ENCODE measurements at places on chromosomes 7 and 10. TPM values are rescaled to one million over a fixed set of nuclear protein-coding genes. Genes with fewer than 3 reads are reported as not detected.

The CCL24 gene
- total RNA-seq = 0.90 TPM

- DNase-seq = no peak
Measured at GRCh38 chr7:37901890-37902524, 14.6 kb downstream of the SFRP4 start.

GRCh38 chr7:4634166-4634565, 47.9 kb upstream of the FOXK1 start:
- DNase-seq = no peak

GRCh38 chr10:361203-362081, 226.2 kb downstream of the ZMYND11 start:
- no peak for DNase-seq

- no peak for DNase-seq
Measured at GRCh38 chr10:6036861-6037321, 25.3 kb downstream of the IL2RA start.

DNA sequence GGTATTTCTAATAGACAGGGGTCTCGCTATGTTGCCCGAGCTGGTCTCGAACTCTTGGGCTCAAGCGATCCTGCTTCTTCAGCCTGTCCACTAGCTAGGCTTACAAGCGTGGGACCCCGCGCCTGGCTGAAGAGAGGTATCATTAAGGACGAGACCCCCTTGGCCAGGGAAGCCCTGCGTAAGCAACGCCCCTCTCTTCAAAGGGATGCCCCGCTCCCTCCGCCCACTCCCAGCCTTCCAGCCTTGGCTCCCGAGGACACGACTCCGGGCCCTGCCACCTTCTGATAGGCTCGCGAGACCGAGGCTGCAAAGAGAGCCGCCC, 220 bp upstream of the ZKSCAN5 start:
- no peak for DNase-seq

DNA sequence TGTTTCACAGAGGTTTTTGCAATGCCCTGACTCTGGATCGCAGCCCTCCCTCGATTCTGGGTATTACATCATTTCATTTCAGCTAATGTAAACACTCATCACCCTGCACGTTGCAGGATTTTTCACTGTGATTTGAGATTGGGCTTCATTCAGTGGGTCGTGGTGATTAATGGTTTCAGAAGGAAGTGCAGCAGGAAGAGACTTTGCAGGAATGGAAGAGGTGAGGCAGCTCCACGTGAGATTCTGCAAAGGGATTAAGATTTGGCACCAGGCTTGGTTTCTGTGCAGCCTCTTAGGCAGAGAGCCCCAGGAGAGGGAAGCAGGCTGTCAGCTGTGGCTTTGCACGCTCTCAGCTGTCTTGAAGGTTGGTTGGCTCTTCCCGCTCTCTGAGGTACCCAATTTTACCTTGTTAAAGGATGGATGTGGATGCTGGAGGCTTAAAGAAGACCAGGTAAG, 95.2 kb downstream of the PLCE1 start:
- no peak for DNase-seq

The NKX2-3 gene
- not detected for total RNA-seq

DNA sequence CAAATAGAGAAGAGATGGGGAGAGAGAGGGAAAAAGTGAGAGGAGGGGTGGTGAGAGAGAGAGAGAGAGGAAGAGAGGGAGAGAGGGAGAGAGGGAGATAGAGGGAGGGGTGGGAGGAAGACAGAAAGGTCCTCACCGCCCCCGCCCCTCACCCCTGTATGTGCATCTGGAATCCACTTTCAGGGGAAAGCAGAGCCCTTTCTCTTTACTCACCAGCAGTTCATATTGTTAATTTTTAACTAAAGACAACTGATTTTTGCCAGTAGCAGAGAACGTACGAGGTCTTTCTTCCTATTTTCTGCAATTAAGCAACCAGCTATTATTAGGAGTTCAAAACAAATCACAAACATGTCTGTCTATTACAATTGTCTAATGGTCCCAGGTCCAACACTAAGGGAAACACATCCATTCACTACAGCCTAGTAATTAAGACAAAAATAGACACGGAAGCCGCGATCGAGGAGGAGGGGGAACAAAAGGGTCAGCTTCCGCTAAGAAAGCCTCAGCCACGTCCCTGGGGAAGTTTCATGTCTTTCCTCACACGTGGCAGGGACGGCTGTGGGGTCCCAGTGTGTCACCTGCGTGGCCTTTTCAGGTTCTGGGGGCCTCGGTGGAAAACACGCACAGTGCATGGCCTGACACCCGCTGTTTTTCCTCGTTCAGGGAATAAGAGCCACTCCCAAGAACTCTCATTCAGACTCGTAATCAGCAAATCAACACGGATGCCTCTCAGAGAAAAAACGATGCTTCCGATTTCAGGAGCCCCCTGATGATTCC, 572.0 kb downstream of the PTPRN2 start:
- DNase-seq = no peak

GRCh38 chr10:71434760-71435394, 38.2 kb downstream of the CDH23 start:
- DNase-seq = no peak

GRCh38 chr7:85483177-85483576, 296.3 kb upstream of the SEMA3D start:
- no peak for DNase-seq

The CNNM1 gene
- total RNA-seq = not detected

GRCh38 chr10:70481831-70482530, 3.4 kb downstream of the PALD1 start:
- DNase-seq = no peak

GRCh38 chr10:33402220-33403073, 68.0 kb upstream of the NRP1 start:
- no peak for DNase-seq

DNA sequence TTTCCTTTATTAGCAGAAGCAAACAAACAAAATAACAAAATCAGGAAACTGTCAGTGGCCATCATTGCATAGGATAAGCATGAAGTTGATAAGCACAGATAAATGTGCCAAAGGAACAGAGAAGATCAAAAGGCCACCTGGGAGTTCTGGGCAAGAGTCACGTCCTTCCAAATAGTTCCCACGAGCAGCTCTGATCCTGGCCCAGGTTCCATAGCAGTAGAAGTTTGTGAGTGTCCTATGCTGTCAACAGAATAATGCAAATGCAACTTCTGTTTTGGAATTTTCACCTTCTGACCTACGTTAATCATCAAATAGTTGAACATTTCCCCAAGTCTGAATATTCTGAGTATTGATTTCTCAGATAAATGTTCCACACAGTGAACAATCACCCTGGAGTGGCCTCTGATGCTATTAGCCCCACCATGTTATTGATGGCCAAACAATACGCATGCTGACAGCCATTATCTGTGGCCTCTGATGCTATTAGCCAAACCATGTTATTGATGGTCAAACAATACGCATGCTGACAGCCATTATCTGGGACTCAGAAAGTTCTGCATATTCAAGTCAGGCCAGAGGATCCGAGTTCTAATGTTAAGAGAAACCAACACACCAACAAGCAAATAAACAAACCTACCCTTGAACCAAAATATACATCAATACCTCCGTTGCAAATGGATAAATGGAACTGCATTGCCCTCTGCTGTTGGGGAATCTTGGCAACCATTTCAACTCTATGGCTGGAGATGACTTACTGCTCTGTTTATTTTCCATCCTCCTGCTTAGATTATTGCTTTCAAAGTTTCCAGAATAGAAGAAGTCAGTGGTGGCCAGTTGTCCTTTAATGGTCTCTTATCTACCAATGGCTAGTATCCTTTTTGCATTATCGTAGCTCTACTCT, 63.3 kb downstream of the MRC1 start:
- DNase-seq = no peak

The TMEM176A gene
- total RNA-seq = 0.64 TPM

GRCh38 chr7:44720301-44720700, 28.3 kb upstream of the ZMIZ2 start:
- no peak for DNase-seq

The DGKI gene
- 1.5 TPM for total RNA-seq

The TRIM73 gene
- total RNA-seq = 2.1 TPM

The ZNF853 gene
- 1.0 TPM for total RNA-seq

- no peak for DNase-seq
Measured at GRCh38 chr7:121872831-121873288, at the start of gene PTPRZ1. PTPRZ1 (plus strand) TSS chr7:121873161; CDS start chr7:121873500, 339 bp downstream.

GRCh38 chr10:43000021-43000411, 76.9 kb upstream of the RET start:
- no peak for DNase-seq

DNA sequence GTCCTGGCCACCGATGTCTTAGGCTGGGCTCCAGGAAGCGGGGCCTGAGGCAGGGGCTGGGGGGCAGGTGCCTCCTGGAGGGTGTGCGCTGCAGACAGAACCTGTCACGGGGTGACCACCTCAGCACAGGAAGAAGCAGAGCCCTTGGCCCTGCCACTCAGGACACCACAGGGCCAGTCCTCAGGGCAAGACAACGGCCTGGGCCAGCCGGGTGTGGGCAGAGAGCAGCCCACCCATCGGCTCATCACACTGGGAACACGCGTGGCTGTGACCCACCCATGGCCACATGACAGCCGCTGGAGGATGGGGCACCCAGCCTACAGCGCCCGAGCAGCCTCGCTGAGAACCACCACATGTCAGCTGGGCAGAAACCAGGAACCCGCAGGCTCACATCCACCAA, 5.9 kb upstream of the DIP2C start:
- no peak for DNase-seq

- DNase-seq = no peak
Measured at GRCh38 chr7:151484971-151485707, 34.6 kb downstream of the RHEB start.

DNA sequence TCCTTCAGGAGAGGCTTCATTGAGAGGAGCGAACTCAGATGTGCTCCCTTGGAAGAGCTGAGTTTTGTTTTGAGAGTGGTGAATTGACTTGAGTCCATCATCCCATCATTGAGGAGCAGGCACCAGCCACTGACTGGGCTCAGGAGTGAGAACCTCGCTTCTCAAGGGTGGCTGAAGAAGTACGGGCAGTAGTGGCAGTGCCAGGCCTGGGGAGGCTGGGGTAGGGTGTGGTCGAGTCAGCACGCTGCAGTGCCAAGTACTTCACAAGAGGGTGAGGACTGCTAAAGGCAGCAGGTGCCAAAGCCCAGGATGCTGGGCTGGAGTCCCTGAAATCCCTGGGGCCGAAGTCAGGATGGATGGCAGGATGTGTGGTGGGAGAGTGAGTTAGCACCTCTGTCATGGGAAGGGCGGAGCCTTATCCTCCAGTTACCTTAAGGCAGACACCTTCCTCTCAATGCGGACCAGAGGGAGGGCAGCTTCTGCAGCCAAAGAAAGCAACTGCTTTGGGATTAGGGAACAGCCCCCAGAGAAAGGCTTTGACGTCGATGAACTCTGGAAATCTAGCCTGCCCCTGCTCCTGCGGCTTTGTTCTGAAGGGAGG, 210.3 kb downstream of the CAMK1D start:
- no peak for DNase-seq

DNA sequence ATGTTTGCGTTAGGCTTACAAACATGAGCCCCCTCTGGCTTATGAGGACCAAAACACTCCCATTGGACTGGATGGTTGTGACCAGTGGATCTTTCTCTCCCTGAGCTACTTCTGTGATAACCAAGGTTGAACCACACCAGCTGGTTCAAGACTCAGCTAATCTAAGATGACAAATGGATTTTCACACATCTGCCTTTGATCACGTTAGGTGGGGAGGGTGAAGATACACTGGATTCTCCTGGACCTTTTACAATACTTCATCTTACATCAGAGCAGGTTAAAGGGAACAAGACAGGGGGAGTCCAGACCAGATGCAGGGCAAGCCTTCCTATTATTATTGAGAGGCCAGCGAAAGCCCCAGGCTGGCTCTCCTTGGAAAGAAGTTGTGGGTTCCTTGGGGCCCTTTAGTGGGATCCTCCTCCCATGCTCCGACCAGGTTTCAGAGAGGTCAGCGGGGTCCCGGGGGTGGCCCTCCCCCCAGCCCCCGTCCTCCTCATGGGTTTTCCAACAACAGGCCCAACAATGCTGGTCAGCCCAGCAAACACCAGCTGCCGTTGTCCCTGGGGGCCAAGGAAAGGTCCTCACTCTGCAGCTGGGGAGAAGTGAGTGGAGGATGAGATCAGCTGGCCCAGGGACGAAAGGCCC, 2.8 kb downstream of the GFRA1 start:
- DNase-seq = no peak

GRCh38 chr10:9102026-9102425, 1047.5 kb downstream of the GATA3 start:
- DNase-seq = no peak

All from natural killer cell treated with Interleukin-12 subunit alpha and Interleukin-12 subunit beta and Interleukin-15 and Interleukin-18, amount 100 ng/mL, for 72 hours (primary cell).